Osteocyte (in vitro differentiated cells): ENCODE measurements at places on chromosomes 2 and 18.
A peak's percentile ranks its signal among the peaks of the same experiment; 100 is the strongest.

GRCh38 chr2:150006591-150006990, 419.0 kb upstream of the MMADHC start:
- DNase-seq: no peak

DNA sequence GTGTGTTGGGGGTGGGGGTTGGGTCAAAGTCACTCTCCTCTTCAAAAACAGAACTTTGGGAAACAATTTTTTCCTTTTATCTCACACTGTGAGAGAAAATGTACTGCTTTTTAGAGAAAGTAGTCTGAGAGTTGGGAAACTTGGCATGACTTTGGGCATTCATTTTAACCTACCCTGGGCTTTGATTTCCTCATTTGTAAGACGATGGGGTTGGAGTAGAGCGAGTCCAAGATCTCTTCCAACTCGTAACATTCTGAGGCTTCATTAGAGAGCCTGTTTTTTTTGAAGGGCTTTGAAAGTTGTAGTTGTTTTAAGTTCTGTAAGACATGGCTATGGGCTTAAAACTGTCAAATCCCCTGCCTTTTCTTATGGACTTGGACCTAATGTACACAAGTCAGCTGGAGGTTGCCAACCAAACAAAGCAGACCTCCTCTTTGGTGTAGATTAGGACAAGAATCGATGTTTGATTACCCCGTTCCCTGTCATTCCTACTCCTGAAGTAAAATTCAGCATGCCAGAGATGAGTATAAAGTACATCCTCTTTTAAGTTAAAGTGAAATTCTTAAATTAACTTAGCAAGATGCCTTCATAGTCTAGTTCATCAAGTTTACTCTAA, 8.4 kb downstream of the PHLPP1 start:
- DNase-seq: no peak

- DNase-seq: no peak
Measured at GRCh38 chr18:3530807-3531206, 80.8 kb downstream of the TGIF1 start.

- no peak for DNase-seq
Measured at GRCh38 chr2:105554235-105554634, 155.4 kb upstream of the FHL2 start.

DNA sequence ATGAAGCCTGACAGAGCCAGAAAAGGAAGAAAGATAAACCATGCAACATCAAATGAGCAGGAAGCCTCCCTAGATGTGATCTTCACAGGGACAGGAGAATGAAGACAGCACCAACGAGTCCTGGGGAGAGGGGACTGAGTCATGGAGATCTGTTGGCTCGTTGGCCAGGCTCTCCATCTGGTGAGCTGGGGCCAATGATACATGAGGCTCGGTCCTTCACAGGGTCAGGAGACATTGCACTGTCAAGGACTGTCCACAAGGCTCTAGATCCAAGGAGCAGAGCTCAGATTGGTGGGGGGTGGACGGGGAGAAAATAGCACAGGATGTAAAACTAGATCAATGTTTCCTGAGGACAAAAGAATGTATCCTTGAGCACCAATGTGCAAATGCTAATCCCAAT, 735 bp downstream of the CD207 start:
- DNase-seq: no peak

- DNase-seq: no peak
Measured at GRCh38 chr2:231378026-231378722, 17.3 kb upstream of the B3GNT7 start.

GRCh38 chr2:156405586-156405985, 30.6 kb upstream of the GPD2 start:
- no peak for DNase-seq

- no peak for DNase-seq
Measured at GRCh38 chr2:11480859-11481258, 14.9 kb upstream of the E2F6 start.

DNA sequence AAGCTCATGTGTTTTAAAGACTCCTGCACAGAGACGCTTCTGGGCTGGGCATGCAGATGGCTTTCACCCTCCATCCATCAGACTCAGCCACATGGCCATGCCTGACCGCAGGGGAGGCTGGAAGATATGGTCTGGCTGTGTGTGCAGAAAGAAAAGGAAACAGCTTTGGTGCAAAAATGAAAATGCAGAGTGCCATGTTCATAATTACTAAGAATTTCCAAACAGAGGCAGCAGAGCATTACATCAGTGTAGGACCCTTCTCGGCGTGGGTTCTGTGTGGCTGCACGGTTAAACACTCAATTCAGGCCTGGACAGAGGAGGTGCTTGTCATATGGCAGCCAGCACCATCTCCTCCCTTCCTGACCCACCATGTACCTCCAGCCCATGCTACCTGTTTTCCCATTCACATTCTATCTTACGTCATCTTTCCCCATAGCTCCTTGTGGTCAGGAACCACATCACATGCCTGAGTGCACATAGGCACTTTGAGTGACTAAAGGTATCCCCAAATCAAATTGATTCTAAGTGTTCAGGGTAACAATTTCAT, 200.3 kb upstream of the ID2 start:
- no peak for DNase-seq

DNA sequence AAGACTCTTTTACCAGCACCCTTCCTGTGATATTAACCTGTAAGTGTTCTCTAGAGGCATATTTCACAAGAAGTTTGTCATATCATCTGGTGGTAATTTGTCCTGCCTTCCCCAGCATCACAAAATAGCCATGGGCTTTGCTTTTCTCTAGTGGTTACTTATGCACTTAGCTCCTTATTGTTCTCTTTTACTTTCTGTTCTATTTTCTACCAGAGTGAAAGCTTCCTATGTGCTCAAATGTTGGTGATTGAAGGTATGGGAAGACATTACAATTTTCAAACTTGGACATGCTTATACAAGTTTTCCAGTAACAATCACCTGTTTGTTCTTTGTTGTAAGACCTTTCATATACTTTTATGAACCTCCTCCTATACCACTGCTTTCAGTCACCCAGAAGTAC, 87.0 kb upstream of the KCNH7 start:
- no peak for DNase-seq

- peak; percentile 67 for DNase-seq
Measured at GRCh38 chr2:26591619-26592505, 49.3 kb downstream of the CIB4 start.
